Activated CD4-positive, alpha-beta T cell treated with anti-CD3 and anti-CD28 coated beads, Interleukin-2, amount 50 U/mL, for 24 hours (primary cell): ENCODE measurements at places on chromosomes 4 and X.
A peak's percentile ranks its signal among the peaks of the same experiment; 100 is the strongest.

- no peak for DNase-seq
Measured at GRCh38 chr4:184439856-184440594, 34.3 kb downstream of the IRF2 start.

DNA sequence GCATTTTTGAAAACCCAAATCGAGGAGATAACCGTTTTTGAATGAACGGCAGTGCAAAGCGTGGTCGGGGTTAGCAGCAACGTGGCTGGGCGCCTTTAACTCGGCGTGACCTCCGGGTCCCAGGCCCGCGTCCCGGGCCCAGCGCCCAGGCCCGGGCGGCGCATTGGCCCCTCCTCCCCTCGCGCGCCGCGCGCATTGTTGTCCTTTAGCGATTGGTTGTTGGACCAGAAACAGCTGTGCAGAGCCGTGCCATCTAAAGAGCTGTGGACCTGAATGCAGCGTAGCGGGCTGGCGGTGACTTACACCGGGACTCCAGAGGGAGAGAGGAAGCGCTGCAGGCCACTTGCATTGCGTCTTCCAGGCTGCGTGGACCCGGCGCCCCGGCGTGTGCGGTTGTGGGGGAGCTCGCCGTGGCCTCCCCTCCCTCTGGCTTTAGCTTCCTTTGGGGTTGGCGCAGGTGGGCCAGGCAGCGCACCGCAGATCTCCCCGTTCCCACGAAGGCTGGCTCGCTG lies at the start of gene STOX2:
STOX2 (plus strand) TSS at position 227 of the 512 bp plus-strand sequence. CDS start 1,484 bp downstream, outside the sequence.
- no peak for DNase-seq

GRCh38 chrX:13965531-13965930 lies 64.2 kb downstream of the GEMIN8 start:
- DNase-seq = no peak

- no peak for DNase-seq
Measured at GRCh38 chr4:1418494-1419285, 12.4 kb upstream of the NKX1-1 start.

DNA sequence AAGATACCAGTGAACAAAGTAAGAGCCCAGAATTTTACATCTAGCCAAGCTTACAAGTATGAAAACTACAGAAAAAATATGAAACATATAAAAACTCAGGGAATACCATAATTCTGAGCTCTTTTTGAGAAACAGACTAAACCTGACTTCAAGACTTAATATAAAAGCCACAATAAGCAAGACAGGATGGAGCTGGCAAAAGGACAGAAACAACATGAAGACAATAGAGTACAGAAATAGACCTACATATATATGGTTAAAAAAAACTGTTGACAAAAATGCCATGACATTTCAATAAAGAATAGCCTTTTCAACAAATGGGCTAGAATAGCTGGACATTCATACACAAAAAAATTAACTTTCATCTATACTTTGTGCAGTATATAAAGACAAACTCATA lies 49.4 kb downstream of the UBA6 start:
- DNase-seq = no peak

- no peak for DNase-seq
Measured at GRCh38 chrX:32673193-32673592, 538.2 kb downstream of the DMD start.

- no peak for DNase-seq
Measured at GRCh38 chr4:24582235-24582832, 2.0 kb downstream of the DHX15 start.

- no peak for DNase-seq
Measured at GRCh38 chr4:183142571-183143550, 43.8 kb downstream of the WWC2 start.

DNA sequence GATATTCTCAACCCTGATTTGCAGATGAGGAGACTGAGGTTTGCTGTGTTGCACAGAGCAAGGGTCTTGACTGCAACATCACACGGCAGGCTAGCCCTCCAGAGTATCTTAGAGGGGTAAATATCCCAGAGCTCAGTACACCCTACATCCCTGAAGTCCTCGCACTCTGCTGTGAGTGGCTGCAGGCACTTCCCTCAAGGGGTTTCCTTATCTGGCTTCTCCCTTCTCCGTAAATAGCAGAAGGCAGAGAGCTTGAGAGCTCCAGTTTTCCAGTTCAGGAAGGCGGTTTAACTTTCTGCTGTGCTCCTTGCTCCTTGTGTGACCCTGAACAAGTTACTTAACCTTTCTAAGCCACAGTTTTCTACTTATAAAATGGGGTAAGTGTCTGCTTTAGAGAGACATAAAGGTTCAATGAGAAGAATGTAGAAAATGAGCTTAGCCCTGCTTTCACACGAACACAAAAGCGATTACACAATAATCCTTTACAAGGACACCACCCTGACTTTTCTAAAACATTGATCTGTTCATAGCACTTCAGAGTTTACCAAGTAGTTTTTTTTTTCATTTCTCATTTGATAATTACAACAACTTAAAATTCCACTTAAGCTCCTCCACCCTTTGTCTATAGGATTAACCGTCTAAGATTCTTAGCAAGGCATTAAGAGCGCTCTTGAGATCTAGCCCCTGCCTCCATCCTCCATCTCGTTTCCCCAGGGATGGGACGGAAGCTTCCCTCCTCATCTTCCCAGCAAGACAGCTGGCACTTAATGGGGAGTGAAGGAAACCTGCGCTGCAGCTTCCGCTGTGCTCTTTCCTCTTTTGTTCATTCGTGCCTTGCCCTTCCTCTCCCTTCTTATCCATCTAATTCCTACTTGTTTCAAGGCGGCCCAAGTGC lies 68.4 kb downstream of the TAPT1 start:
- no peak for DNase-seq

- DNase-seq = no peak
Measured at GRCh38 chr4:99625369-99625768, 32.3 kb downstream of the C4orf54 start.

DNA sequence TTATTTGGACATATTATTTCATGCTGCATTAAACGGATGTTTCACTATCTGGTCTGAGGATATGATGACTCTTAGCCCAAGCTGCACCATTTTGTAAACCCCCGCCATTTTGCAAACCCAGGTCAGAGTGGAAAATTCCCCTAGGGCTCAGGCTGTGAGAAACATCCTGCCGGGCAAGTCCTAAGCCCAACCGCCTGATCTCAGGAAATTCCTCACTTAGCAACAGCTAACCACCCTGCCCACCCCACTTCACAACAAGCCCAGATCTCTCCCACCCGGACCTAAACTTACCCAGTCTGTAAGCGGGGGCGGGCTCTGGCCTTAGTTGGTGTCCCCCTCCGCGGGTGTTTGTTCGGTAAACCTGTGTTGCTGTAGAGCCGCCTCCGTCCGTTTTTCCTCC lies 2747.1 kb downstream of the PCDH7 start:
- no peak for DNase-seq

DNA sequence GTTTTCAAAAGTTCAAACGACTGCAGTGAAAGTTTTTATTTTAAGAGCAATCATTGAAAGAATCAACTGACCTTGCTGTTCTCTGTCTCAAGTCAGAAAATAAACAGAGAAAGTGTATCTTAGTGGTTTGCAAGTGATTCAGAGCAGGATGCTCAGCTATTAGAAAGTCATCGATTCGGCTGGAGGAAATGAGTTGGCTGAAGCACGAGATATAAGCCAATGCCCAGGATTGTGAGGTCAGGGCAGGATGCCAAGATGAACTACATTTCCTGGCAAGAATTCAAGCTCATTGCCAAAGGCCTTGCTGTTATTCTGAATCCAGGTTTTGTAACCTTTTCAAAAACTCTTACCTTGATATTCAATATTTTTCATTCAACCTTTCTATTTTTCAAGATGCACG lies 541.4 kb upstream of the BOD1L1 start:
- DNase-seq = no peak

DNA sequence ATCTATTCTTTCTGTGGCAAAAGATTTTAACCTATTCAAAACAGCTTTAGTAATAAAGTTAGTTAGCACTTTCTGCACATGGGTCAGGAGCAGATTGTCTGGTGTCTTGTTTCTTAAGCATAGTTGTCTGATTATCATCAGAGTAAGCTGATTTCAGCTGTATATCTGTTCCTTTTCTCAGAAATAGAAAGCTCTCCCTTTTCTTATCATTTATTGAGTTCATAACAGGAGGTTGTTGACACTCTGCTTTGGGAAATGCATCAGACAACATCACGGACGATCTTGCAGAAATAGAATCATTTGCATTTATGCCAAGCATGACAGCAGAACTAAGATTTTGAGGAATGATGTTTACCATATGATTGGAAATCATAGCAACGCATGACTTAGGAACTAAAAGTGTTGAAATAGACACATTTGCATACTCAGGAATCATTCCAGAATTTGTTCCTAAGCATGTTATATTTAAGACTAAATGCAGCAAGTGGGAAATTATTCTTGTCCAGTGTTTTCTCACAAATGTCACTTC lies 66.7 kb downstream of the RBMX2 start:
- DNase-seq = no peak

- no peak for DNase-seq
Measured at GRCh38 chr4:7805533-7806337, 133.9 kb downstream of the AFAP1 start.

GRCh38 chrX:15816886-15817285 lies 26.6 kb downstream of the ZRSR2 start:
- peak; percentile 18 for DNase-seq

DNA sequence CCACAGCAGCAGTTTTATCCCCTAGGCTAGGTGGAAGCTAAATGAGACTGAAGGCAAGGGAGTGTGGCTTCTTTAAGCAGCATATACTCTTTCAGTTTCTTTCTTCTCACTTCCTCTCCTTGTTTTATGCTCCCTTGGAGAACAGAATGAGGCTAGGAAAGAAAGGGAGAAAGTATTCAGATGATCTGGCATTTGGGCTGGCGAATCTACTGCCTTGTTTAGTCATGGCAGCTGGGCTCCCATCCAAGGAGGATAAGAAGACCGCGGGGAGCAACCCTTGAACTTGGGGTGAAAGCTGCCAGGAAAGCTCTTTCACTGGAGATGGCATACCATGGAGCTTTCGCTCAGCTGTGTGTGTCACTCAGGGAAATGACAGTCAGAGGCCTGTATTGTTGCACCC lies 72.1 kb downstream of the ARHGEF38 start:
- no peak for DNase-seq

- DNase-seq = no peak
Measured at GRCh38 chr4:39365360-39365759, 802 bp downstream of the RFC1 start.

GRCh38 chr4:14853176-14853943 lies 148.9 kb upstream of the CPEB2 start:
- DNase-seq = no peak

DNA sequence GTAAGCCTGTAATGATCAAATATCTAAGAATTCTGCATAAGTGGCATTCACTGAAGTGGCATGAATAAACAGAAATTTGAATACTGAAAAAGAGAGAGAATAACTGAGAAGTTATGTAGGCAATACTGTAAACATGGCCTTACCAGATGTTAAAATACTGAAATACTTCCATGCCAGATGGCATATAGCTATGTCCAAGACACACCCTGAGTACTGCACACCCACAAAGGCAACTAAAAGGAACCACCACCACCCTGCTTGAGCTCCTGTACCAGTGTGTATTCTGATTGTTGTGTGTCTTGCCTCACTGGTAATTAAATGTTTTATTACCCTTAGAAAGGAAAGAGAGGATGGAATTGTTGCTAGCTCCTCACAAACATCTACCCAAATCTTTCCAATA lies 192.1 kb downstream of the ADAMTS3 start:
- DNase-seq = no peak
